ENCODE measurements at places on chromosomes 6 and 20.
A peak's percentile ranks its signal among the peaks of the same experiment; 100 is the strongest.

DNA sequence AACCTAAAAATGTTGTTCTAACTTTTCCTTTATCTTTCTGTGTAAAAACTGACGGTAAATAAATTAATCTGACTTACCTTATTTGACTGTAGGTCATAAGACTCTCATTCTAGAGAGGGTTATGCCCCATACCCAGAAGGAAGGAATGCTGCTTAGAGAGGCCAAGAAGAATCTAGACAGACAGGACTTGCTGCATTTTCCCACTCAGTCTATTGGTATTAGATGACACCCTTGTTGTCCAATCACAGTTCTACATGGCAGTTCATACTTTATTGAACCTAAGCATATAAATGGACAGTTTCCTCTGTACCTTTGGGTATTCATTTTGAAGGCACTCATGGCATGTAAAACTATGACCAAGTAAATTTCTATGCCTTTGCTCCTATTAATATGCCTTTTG is 359.6 kb upstream of the ID4 start:
- DNase-seq: no peak

DNA sequence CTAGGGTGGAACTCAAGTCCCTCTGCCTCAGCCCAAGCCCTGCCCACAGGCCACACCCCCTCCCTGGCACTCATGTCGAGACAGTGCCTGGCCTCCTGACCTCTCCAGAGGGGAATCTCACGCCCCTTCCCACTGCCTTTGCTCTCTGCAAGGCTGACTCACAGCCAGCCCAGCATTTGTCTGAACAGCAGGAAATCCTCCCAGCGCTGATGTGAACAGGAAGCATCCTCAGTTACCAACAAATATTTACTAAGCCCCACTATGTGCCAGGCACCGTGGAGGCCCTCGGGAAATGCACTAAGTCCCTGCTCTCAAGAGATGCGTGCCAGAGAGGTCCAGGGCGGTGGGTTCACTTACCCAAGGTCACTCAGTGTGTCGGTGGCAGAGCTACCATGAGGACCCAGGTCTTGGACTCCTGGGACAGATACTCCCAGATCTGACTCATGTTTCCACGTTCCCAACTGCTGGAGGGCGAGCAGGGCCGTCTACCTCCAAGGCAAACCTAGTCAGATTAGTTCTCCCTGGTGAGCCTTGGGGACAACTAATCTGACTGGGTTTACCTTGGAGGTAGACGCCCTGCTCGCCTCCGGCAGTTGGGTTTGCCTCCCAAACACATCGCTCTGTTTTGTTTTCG is 7.8 kb downstream of the ADA start:
- DNase-seq: no peak

DNA sequence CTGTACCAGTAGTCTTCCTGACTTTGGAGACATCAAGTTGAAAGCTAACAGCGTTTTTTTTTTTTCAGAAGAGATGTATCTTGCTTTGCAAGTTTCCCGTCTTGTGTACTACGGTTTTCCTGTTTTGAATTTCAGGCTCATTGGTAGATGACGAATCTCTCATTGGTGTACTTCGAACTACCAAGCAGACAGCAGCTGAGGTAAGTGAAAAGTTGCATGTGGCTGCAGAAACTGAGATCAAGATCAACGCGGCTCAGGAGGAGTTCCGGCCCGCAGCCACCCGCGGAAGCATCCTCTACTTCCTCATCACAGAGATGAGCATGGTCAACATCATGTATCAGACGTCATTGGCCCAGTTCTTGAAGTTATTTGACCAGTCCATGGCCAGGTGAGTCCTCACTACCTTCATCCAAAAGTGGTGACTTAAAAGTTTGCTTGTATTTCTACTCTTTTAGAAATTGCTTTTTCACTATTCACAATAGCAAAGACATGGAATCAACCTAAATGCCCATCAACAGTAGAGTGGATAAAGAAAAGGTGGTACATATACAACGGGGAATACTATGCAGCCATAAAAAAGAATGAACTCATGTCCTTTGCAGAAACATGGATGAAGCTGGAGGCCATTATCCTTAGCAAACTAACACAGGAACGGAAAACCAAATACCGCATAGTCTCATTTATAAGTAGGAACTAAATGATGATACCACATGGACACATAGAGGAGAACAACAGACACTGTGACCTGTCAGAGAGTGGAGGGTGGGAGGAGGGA is 110.6 kb upstream of the GLP1R start:
- no peak for DNase-seq

DNA sequence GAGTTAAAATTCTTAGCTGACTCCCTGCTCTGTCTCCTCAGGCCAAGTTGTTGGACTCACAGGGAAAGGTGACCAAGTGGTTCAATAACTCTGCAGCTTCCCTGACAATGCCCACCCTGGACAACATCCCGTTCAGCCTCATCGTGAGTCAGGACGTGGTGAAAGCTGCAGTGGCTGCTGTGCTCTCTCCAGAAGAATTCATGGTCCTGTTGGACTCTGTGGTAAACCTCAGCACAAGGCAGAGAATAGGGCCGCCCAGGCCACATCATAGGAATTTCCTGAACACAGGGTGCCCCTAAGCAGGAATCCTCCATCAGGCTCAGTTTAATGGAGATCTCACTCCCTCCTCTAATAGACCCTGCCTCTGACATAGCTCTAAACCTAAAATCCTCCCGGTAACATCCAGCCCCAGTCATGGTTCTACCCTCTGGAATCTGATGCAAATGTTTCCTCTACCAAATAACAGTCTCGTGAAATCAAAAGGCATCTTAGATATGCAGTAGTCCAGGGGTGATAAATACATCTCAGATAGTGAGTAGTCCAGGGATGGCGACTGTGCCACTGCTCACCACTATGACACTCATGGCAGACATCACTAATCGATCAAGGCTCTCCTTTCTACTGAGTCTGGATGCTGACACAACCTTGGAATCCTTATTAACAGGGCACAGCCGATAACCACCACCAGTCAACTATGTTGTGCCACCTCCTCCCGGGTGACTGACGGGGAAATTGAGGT is 18.3 kb downstream of the BPIFB1 start:
- no peak for DNase-seq

DNA sequence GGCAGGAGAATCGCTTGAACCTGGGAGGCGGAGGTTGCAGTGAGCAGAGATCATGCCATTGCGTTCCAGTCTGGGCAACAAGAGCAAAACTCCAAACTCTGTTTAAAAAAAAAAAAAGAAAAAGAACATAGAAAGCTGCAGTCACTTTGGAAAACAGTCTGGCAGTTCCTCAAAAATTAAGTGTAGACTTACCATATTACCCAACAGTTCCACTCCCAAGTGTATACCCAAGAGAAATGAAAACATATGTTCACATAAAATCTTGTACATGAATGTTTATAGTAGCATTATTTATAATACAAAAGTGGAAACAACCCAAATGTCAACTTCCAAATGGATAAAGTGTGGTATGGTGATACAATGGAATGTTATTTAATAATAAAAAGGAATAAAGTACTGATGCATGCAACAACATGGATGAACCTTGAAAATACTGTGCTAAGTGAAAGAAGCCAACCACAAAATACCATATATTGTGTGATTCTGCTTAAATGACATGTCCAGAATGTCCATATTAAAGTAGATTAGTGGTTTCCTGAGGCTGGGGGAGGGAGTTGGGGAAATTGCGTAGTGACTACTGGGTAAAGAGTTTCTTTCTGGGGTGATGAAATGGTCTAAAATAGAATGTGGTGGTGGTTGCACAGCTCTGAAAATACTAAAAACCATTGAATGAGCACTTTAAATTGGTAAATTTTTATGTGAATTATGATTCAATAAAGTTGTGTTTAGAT is 62.9 kb downstream of the SUN5 start:
- no peak for DNase-seq

DNA sequence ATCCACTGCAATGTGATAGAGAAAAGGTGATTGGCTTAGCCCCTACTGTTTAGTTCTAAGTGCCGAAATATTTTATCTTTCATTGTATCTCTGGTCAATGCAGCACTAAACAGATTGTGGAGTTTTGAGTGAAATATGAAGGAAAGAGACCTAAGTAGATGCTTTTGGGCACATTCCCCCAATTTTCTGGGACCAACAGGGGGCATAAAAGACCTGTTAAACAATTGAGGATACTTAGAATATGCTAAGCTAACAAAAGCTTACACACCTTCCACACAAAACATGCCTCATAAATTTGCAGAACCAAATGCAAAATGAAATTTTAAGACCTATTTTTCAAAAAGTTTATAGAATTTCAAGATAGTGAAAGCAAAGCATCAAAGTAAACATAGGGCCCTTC is 746.9 kb downstream of the TBC1D32 start:
- no peak for DNase-seq

GRCh38 chr6:37882724-37883413 is 63.3 kb downstream of the ZFAND3 start:
- no peak for DNase-seq

DNA sequence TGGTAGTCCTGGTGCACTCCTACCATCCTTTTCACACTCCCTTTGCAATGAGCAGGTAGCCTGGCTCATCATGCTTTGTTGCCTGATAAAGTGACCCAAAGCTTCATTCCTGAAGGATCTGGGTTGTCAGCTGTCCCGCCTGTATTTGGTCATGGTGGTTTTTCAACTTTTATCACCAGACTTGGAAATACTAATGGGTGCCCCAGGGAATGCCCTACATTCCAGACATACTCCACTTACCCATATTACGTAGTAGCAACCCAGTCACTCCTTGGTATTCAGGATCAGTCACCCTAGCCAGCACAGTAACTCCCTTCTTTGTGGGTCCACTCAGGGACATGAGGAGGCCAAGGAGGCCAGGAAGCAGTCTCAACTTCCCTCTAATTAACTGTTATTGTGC is 199.2 kb downstream of the MAFB start:
- no peak for DNase-seq

- DNase-seq: no peak
Observed at GRCh38 chr6:100472674-100473073, 8.0 kb upstream of the SIM1 start.

DNA sequence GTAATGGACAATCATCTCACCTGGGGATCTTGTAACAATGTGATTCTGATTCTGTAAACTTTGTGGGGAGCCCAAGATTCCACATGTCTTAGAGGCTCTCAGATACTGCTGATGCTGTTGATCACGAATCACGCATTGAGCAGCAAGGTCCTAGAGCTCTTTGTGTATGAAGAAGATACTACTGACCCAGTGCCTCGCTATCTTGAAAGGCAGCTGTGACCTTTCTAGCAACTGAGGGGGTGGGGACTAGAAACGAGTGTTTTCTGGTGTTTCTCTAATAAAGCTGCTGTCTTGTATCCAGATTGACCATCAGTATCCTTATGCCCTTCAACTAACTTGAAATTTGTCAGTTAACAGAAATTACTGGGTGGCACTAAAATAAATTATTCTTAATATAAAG is 142.9 kb downstream of the MTHFD1L start:
- DNase-seq: no peak

GRCh38 chr20:57573894-57574293 is 13.0 kb downstream of the PCK1 start:
- DNase-seq: no peak

DNA sequence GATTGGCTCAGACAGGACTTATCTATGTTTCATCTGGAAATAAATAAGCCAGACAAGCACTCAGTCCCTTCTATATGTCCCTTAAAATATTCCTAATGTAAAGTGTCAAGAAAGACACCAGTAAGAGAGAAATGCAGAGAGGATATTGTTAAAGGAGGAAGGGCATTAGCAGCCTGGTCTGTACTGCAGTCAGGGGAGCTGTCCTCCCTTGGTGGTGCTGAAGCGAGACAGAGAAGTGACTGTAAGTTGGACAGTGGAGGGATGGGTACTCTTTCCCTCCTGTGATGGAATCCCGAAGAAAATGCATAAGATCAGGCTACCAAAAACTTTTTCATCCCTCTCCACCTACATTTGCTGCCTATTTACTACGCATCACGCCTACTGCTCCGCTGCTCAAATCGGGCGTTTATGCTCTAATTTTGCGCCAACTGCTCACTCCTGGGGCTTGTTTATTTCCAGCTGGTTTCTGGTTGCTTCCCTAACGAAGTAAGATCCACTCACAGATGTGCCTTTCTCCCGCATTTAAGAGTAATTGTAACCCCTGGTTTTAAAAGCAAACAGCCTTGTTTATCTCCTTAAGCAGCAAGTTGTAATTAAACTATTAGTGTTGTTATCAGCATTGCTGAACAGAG is 35.2 kb downstream of the PHACTR1 start:
- peak; percentile 1 for DNase-seq

GRCh38 chr6:1297746-1298145 is 14.2 kb upstream of the FOXQ1 start:
- no peak for DNase-seq

DNA sequence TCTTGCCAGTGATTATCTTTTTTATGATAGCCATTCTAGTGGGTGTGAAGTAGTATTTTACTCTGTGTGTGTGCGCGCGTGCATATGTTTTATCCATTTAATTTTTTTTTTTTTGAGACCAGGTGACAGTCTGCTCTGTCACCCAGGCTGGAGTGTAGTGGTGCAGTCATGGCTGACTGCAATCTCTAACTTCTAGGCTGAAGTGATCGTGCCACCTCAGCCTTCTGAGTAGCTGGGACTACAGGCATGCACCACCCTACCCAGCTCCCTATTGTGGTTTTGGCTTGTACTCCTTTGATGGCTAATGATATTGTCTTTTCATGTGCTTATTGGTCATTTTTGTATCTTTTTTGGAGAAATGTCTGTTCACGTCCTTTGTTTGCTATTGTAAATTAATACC is 33.3 kb downstream of the ITCH start:
- DNase-seq: no peak

DNA sequence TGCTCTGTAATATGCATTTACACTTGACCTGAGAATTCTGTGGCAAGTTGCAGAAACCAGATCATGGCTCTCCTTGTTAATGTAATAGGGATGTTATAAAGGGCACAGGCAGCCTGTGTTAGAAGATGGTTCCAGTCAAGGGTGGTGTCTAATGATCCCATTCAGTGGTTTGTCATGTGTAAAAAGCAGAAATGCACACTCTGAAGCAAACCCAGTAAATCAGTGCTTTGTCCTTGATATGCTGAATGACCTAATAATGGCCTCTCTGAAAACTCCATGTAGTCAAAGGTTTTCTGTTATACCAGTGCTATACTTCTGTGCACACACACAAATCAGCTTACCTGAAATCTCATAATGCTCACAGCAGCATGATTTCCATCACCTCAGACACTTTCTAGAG is 66.2 kb downstream of the SOBP start:
- DNase-seq: no peak

GRCh38 chr6:45923831-45924391 is 91.7 kb downstream of the CLIC5 start:
- no peak for DNase-seq
